ENCODE measurements at places on chromosomes 2 and 18.

- no peak for DNase-seq
Observed at GRCh38 chr2:234165421-234165820, 114.9 kb downstream of the SPP2 start.

- peak; percentile 34 for DNase-seq
Observed at GRCh38 chr2:170310876-170311502, 133.0 kb downstream of the MYO3B start.

GRCh38 chr2:13819896-13820295 is 812.6 kb upstream of the LRATD1 start:
- DNase-seq = no peak

GRCh38 chr18:48982266-48982665 is 31.5 kb upstream of the SMAD7 start:
- no peak for DNase-seq

GRCh38 chr18:33184958-33185357 is 255.6 kb downstream of the CCDC178 start:
- no peak for DNase-seq

- DNase-seq = no peak
Observed at GRCh38 chr2:82412021-82412420, 2047.1 kb downstream of the SUCLG1 start.

GRCh38 chr2:30237239-30237965 is 6.1 kb downstream of the LBH start:
- no peak for DNase-seq

DNA sequence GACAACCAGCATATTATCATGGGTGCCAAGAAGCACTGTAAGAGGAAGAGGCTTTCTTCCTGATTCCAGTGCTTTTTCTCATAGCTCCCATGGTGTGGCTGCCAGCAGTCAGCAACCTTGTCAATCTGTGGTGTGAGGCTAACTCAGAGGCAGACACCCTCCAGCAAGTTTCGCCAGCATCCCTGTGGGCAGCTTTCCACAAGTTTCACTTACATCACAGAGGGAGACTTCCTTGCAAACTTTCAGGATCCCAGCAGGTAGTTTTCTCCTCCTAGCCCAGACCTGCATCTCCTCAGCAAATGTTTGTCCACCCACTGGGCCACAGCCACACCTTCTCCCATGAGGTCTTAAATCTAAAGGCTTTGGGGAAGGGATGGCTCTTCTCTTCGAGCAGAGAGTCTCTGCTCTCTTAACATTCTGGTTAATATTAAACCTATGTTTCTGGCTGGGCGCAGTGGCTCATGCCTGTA is 9.1 kb downstream of the DNAH7 start:
- no peak for DNase-seq

- DNase-seq = peak; percentile 2
Observed at GRCh38 chr18:25921677-25922421, 168.6 kb downstream of the SS18 start.

GRCh38 chr2:164560181-164560792 is 61.0 kb downstream of the GRB14 start:
- DNase-seq = peak; percentile 26

DNA sequence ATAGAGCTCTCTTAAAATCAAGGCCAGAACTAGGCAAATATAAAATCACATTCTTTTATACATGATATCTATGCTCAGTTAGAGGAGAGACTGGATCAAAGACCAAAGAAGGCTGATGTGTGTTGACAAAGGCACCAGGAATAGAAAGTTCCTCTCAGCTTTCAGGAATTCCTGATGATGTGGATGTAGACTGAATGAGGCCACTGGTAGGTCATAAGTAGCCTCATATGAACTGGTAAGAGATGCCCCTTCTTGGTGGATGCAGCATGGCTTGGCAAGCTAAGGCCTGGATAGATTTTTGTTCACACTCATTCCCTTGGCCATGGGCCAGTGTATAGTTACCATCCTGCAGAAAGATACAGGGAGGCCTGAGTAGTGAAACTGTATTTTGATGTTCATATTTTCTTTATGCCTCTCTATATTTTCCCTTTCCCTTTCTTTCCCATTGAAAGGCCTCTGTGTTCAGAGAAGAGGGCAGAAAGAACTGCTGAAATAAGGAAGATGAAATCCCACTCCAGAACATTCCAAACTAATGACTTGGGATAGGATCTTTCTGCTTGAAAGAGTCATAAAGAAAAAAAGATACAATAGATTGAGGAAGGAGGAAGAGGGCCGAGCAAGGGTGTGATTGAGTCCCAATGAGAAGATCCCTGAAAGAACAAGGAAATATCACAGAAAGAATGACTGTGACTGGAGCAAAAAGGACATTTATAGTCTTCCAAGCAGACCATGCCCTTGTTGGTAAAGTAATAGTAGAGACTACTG is 2182.7 kb upstream of the PIK3C3 start:
- peak; percentile 26 for DNase-seq

- no peak for DNase-seq
Observed at GRCh38 chr2:85680707-85681371, 12.8 kb upstream of the SFTPB start.

DNA sequence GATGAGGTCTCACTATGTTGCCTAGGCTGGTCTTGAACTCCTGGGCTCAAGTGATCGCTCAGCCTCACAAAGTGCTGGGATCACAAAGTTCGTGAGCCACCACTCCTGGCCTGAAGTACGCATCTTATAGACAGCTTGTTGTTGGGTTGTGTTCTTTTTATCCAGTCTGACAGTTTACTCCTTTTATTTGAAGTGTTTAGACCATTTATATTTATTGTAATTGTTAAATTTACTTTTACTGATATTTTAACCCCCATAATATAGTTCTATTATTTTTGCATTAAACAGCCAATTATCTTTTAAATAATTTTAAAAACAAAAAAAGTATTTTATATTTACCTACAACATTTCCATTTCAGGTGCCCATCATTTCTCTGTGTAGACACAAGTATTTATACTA is 303.0 kb upstream of the HDAC4 start:
- no peak for DNase-seq

- no peak for DNase-seq
Observed at GRCh38 chr18:61574665-61575064, 241.4 kb downstream of the CDH20 start.

DNA sequence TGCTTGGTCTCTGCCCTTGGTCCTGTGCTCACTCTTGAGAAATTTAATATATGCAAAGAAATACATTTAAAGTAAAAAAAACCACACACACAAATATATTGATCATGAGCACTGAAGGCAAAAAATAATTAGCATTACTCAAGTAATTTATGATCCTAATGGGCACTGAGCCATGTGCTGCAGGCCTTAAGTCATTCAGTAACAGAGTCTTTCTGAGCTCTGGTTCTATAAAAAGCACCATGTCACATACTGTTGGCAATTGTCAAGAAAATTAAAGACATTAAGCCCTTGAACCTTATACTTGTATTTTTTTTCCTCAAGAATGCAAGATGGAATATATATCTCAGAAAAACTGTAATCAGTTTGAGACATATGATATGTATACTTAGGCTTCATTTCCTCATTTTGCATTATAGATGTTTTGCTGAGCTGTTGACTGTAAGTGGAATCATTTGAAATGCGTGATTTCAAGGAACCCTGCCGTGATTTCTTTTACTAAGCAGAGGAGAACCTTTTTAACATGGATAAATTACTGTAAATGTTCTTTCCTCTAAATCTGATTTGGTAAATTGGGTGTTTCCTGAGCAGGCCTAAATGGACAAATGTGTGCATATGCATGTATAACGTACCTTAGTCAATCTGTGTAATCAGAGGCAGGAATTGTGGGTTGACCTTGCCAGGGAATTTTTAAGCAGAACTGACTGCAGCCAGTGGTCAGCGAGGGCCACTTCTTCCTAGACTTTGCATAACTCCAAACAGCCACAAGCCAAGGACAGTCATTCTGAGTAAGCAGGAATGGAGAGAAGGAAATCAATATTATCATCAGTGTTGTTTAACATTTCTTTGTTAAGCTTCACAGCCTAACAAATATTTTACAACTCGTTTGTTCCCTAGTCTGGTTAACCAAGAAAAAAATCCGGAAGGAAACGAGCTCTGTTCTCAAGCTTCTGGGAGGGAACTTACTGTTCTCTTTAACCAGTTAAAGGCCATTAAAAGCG is 191.5 kb upstream of the ATP5MC3 start:
- peak; percentile 10 for DNase-seq

DNA sequence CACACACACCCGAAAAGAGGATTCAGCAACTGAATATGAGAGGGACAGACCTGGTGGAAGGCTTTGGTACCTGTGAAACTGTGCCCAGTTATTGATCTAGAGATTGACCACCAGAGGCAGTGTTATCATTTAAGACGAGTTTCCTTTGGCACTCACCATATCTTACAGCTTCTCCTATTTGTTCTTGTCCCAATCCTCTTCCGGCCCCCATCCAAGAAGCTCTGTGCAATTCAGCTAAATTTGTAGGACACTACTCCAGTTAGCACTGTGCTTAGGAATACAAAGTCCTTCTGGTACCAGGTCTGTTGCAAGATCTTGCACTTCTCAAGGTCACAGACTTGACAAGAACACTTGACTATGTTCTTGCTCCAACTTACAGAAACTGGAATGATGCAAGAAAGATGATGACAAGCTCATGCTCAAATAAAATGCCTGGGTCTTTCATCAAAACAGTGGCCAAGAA is 177.7 kb downstream of the TMEM247 start:
- peak; percentile 92 for DNase-seq

GRCh38 chr2:60148716-60149115 is 404.7 kb downstream of the BCL11A start:
- no peak for DNase-seq

DNA sequence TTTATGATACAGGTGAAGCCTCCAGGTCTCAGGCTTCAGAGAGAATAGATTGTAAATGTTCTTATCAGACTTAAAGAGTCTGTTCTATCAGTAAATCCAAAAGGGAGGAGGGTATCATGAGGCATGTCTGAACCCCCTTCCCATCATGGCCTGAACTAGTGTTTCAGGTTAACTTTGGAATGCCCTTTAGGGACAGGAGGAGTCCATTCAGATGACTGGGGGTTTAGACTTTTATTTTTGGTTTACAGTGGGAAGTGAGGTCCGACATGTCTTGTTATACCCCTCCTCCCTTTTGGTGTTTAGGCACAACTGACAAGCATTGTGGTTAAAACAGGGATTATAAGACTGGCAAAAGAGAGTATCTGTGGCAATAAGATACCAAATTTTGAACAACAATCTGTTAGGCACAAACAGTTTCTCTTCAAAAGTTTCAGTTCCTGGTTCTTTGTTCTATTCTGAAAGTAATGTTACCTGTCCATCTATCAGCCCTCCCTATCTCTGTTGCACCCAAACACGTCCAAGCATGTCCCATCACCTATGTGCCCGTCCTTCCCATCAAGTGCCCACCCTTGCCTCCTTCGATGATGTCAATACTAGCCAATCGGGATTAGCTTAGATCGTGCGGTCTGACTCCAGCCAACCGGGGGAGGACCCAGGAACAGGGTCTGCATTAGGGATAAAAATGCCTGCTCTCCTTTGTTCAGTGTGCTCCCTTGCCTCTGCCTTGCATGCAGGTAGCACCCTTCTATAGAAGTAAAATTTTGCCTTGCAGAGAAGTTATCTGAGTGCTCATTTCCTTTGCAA is 16.4 kb downstream of the TCF23 start:
- no peak for DNase-seq

DNA sequence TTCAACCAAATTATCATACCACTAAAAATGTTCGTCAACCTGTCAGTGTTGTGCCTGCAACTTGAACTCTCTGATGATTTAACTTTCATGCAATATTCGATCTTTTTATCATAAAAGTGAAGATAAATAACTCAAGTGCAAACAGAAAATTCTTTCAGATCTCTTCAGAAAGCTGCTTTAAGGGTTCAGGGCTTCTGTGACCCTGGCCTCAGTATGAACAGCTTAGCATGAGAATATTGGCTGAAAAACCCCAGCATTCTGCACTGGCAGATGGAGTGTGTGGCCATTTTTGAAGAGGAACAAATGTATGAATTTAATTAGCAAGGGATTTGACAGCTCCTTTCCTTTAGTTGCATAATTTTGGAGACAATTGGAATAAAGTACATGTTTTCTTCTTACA is 851.4 kb upstream of the SOX11 start:
- DNase-seq = no peak

DNA sequence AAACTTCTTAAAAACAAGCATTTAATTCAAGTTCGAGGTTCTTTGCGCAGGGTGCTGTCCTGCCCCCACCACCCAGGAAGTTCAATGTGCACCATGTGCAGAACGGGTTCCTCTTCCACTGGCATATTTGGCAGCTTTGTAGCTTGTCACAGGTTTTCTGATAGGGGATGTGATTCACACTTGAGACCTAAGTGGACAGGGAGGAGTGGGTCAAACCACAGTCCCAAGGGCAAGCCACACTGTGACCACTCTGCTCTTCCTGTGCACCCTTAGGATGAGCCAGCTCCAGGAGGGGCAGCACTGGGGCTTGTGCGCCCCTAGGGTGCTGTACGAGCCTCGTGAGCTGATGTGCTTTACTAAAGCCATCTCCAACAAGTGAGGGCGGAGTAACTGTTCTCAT is 82.5 kb downstream of the TGFA start:
- no peak for DNase-seq

DNA sequence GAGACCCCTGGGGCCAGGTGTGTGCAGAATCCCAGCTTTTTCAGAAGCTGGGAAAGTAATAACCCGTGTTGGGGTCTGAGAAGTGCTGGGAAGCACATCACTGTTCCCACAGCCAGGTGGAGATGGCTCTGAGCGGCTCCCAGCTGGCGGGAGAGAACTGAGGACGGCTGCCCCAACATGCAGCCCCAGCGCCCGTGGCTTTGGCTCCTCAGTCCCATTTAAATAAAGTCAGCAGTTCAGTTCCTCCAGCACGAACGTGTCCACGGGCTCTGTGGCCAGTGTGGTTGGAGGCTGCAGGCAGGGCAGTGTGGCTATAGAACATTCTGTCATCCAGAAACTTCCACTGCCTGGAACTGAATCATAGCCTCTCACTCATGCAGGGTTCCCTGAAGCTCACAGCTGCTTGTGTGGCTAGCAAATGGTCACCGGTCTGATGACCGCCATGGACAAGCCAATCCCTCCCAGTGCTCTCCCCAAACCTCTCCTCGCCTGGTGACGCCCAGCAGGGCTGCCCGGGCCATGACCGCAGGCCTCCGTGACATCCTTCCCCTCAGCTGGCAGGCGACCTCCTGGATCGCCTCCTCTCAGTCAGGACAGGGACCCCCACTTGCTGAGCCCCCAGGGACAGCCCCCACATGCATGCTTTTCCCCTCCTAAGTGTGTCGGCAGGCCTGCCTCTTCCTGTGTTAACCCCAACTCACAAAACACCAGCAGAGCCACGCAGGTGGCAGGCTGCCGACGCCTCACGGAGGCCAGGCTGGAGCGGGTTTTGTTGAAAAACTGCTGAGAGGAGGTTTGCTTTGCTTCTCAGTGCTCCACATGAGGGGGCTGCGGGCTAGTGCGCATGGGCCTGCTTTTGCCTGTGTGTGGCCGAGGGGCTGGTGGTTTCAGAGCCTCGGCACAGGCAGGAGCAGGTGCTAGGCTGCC is 1.3 kb downstream of the RTP5 start:
- no peak for DNase-seq

DNA sequence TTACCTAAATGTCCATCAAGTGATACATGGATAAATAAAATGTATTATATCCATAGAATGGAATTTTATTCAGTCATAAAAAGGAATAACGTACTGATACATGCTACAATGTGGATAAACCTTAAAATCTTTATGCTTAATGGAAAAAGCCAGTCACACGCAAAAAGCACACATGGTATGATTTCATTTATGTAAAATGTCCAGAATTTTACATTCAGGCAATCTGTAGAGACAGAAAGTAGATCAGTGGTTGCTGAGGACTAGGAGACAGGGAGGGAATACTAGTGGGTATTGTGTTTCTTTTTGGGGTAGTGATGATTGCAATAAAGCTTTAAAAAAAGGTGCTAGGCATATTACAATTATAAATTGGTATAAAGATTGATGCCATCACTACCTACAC is 30.7 kb upstream of the CD302 start:
- DNase-seq = no peak

Data from fibroblast of gingiva (primary cell).